ENCODE measurements at places on chromosomes 13 and 19.

DNA sequence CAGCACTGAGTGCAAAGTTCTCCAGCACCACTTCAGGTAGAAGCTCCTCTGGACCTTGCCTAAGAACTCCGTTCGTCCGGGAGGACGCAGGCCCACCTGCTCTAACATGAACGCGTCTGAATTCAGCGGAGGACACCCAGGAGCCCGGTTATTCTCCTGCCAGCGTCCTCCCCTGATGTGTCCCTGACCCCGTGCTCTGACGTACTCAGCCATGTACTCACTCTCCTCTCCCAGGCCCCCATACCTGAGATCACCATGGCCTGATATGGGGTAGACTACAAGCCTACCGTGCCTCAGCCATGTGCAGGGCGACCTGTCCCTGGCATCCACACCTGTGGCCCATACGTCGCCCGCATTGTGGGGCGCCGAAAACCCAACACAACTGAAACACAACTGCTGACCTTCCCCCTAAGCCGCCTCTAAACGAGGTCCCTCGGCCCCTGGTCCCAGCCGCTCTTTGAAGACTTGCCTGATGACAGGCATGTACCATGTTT lies 744 bp upstream of the ZNF584 start:
- no peak for DNase-seq

- peak; percentile 51 for DNase-seq
Observed at GRCh38 chr13:31424130-31424729, 224.5 kb downstream of the B3GLCT start.

GRCh38 chr13:21111546-21111945 lies 50.2 kb upstream of the LATS2 start:
- DNase-seq = no peak

DNA sequence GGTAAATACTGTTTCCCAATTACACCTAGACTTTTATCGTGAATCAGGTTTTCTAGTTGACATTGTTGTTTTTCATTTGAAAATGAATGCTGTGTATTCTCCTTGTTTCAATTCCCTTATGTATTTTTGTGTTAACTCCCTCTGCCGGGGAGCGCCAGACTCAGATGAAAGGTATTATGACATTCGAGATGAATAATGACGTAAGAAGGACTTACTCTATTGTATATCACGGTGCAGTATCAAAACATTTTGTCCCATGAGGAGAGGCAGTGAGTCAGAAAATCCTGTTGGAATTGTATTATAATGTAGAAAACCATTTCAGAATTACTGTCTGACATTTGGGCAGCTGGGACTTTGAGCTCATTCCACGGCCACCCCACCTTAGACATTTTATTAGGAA lies 61.6 kb downstream of the LRCH1 start:
- no peak for DNase-seq

Data from CD4-positive, alpha-beta T cell treated with Interleukin-1 beta for 1 hour (primary cell).